ENCODE measurements at places on chromosomes 5 and 9.

DNA sequence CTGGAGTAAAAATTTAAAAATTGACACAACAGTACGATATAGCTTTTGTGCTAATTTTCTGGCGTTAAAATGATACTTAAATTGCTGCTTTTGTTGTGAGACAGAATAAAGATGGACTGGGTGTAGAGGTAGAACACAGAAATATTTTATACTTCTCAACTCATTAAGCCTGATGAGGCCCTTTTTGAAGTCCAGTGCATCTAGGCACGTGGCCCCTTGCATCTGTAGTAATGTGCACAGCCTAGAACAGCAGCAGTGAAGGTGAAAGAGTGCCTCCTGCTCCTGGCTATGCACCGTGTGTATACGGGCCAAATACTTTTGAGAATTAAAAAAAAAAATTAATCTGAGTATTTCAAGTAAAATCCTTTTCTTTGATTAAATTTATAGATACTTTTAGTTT is 115.6 kb downstream of the XRCC4 start:
- DNase-seq = no peak

DNA sequence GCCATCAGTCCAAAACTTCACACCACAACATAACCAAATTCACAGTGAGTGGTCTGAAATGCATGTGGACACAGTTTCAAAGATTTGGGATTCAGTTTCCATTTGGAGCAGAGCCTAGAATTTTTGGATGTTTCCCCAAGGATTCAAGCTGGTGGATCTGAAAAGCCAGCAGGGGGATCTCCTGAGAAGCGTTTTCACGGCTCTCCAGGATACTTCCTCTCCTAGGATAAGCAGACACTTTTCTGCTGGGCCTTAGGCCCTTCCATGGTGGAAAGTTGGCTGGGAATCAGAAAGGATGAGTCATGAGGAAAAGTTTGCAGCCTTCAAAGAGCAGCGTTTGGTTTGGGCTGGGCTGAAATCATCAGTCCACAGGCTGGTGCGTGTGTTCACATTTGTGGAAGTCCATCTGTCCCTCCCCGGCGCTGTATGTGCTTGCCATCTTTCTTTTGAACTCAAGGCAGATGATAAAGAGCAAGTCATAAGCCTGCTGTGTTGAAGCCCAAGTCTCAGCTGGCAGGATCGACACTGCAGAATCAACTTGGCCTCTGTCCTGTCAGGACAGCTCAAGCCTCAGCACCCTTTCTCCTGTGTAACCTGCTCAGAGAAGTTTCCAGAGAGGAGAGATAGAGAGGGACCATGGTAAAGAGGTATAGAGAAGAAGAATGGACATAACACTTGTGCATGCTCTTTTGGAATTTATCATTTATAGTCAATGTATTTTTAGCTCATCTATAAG is 152.6 kb upstream of the MSX2 start:
- DNase-seq = no peak

GRCh38 chr9:32413424-32413823 is 29.0 kb downstream of the ACO1 start:
- no peak for DNase-seq

GRCh38 chr5:34867660-34868059 is 28.7 kb downstream of the TTC23L start:
- DNase-seq = no peak

- DNase-seq = no peak
Measured at GRCh38 chr5:73826301-73827105, 200.5 kb downstream of the ARHGEF28 start.

GRCh38 chr5:148060881-148061280 is 2.9 kb upstream of the SPINK5 start:
- no peak for DNase-seq

Data from CD4-positive, alpha-beta T cell treated with Interleukin-2 at 100 ng/mL for 4 hours (primary cell).